ENCODE measurements at places on chromosomes 7 and 10.
A peak's percentile ranks its signal among the peaks of the same experiment; 100 is the strongest.

DNA sequence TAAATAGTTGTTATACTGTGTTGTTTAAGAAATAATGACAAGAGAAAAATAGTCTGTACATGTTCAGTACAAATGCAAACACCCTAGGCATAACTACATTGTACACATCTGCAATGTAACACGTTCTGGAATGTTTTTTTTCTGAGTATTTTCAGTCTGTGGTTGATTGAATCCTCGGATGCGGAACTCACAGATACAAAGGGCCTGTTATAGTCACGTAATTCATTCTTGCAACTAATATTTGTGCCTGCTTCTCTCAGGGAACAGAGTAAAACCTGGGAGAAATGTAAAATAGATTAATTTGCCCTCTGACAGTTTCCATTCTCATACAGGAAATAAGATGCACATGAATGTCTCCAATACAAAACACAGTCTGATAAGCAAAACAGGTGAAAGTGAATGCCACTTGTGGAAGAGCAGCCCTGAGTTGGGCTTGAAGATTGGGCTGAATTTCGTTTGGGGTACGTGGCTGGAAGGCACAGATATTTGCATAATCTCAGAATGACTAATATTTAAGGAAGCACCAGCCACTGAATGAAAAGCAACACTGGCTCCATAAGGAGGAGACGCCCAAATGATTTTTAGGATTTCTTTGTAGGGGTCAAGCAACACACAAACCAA, 19.1 kb downstream of the DENND2A start:
- DNase-seq, result no peak

DNA sequence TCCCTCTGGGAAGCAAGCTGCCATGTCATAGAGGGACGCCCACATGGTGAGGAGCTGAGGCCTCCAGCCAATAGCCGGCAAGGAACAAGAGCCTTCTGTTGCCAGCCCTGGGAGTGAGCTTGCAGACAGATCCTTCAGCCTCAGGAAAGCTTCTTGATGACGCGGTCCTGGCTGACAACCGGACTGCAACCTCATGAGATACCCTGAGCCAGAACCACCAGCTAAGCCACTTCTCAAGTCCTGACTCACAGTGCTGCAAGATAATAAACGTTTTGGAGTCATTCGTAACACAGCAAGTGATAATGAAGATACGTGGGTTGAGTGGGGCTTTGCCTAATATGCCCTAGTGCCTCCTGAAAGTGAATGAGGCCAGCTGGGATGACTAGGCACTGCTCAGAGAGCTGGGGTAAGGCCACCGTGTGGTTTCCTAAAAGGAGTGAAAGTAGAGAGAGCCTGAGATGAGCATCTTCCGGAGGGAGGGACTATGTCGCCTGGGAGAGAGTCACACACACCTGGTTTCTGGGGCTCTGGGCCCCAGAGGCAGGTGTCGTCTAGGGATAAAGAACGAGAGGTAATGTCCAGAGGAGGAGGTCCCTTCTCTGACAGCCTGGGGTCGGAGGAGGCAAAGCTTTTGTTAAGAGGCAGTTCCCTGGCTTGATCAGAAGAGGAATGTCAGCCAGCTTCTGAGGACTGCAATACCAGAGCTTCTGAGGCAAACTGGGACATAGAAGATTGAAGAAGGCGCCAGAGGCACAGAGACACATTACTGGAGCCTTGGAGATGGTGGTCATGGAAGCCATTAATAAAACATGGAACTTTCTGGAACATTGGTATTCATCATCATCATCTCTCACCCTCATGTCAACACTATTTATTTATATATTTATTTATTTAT, 53.6 kb downstream of the PYROXD2 start:
- DNase-seq, result no peak

DNA sequence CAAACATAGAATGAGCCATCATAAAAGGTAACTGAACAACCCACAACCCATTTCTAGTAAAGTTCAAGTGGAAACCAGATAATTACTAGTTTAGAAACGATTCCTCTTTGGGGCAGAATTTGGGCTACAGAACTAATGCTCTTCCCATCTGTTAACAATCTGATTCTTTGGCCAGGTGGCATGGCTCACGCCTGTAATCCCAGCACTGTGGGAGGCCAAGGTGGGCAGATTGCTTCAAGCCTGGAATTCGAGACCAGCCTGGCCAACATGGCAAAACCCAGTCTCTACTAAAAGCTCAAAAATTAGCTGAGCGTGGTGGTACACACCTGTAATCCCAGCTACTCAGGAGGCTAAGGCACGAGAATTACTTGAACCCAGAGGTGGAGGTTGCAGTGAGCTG, 18.5 kb downstream of the CYP51A1 start:
- no peak for DNase-seq

DNA sequence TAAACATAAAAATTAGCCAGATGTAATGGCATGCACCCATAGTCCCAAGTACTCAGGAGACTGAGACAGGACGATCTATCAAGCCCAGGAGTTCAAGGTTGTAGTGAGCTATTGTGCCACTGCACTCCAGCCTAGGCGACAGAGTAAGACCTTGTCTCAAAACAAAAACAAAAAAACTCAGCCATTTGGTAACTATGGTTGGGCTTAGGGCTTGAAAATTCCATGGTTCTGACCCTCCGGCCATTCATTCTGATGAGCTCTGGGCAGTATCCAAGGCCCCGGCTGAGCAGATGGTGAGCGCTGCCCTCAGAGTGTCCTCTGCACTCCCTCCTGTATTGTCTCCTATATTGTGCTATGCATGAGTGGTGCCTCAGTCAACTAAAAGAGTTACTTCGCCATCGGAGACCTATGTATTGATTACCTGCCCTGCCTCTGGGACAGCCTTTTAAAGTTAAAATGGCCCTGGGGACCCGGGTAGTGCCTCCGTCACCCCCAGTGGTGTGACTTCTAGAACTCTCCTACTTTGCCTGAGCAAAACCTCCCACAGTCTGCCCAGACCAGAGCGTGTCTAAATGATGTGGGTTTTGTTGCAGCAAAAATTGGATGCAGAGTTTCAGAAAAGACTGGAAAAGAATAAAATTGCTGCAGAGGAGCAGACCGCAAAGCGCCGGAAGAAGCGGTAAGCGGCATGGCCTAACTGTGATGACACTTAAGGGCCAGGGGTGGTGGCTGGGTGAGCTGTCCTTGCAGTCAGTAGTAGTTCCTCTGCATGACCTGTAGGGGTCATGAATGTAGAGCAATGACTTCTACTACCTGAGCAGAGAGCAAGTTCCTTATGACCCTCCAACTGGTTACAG, 8.1 kb downstream of the PRKRIP1 start:
- DNase-seq, result peak; percentile 46

- no peak for DNase-seq
These were observed 202.4 kb downstream of the SH2D4B start for GRCh38 chr10:80739963-80740715.

DNA sequence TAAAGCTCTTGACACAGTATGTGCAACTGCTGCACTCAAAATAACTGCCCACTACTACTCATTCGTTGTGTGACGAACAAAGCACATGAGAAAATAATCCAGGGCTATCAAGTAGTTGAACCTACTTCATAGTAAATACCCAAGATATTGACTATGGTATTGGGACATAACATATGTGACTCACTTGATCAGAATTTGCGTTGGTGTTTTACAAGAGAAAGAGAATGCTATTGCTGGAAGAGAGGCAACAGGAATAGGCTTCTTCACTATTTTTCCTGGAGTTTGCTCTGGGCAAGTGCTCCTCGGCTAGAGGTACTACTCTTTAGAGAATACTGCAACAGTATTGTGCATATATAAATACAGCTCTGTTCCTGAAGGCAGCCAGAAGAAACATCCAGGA, 2.5 kb downstream of the DGKB start:
- no peak for DNase-seq

DNA sequence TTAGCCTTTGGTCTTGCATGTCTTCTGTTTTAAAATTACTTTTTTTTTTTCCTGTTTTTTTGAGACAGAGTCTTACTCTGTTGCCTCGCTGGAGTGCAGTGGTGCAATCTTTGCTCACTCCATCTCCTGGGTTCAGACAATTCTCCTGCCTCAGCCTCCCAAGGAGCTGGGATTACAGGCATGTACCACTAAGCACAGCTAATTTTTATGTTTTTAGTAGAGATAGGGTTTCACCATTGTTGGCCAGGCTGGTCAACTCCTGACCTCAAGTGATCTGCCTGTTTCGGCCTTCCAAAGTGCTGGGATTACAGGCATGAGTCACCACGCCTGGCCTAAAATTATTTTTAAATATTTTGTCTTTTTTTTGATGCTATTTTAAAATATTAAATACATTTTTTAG, 38.5 kb downstream of the MLLT10 start:
- no peak for DNase-seq

DNA sequence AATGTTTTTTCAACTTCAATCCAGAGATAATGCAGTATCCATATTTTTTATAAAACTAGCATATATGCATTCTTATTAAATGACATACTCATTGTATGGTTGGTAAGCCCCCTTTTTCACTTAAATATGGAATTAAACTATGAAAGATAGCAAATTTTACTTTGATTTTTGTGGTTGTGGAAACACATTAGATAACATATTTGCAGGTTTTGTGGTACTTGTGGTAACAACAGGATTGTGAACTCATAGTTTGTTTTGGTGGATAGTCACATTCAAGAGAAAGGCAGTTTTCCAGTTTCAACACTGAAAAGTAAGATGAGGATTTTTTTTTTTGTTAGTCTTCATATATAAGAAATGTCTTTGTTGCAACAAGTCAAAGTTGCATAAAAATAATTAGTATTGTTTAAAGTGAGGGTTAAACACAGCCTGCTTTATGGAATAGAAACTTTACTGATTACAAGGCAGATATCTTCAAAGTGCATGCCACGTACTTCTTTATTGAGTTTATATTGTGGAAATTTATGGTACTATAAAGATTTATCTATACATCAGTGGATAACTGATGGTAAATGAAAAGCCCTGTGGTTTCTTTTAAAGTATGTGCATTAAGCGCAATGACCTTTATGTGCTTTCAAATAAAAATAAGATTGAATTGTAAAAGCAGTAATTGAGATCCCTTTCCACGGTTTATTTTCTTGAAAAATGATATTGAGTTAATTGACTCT, 39.7 kb upstream of the SEMA3D start:
- no peak for DNase-seq

DNA sequence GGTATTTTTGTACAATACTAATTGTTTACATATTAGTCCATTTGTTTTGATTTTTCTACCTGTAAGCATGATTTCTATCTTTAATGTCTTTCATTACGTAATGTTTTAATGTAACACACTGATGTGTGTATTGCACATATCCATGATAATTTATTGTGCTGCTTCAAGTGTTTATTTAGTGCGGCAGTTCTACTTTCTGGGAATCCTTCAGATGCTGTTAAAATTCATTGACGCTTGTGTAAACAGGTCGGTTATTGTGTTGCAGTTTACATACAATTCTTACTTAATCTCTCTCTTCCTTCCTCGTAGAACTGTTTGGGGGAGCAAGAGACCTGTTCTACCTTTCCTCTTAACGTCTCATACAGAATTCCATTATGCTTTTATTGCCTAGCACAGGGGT, 6.9 kb downstream of the TMEM60 start:
- DNase-seq, result no peak

- no peak for DNase-seq
These were observed 66.5 kb downstream of the JAZF1 start for GRCh38 chr7:28114056-28114455.

DNA sequence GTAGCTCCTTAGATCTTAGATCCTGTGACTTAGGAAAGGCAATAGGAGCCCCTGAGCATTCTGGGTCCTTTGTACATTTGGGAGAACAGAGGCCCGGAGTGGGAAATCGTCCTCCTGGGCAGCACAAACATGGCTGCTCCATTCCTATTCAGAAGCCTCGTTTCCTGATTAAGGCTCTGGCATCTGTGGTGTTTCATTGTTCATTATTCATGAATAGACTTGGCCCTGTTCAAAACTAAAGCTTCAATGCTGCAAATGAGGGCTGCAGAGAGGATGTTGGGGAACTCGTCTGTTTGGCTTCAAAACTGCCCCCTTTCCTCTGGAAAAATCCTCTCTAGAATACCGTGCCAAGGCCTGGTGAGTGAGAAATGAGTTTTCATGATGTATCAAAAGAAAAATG, 3.4 kb upstream of the HTRA1 start:
- no peak for DNase-seq

DNA sequence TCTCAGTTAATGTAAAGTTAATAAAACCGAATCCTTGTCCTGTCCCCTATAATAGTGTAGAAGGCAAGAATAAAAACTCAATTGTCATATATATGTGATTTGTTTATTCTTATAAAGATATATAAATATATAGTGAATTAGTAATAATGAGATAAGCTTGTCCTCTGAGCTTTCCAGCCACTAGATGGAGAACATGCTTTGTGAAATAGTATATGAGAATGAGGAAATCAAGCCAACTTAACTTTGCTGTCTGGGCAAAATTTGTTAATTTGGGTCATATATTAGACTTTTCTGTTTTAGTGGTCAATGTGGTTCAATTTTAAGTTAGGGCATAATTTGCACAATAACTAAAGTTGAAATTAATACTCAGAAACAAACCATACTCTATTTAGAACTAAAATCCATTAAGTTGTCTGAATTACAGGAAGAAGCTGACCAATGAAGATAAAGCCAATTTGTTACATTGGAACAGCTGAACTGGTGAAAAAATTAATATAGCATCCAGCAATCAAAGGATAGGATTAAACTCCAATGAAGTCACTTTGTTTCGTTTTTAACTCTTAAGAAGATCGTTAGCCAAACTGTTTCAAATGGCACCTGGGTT, 595.0 kb downstream of the ARL4A start:
- no peak for DNase-seq

DNA sequence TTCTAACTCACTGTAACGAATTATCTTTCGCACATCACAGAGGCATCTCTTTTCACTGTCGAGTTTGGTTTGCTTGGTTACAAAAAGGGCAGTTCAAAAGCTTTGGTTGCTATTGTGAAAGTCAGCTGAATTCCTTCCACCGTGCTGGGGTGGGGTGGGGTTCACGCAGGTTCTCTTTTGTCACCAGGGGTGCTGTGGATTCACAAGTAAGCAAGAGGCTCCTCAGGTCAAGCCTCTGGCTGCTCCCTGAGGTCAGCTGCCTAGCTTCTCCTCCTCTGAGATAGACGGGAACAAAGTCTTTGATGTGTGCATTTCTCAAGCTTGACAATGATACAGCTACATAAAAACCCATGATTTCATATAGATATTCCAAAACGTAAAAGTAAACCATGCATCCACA, 47.7 kb downstream of the EGFR start:
- no peak for DNase-seq

DNA sequence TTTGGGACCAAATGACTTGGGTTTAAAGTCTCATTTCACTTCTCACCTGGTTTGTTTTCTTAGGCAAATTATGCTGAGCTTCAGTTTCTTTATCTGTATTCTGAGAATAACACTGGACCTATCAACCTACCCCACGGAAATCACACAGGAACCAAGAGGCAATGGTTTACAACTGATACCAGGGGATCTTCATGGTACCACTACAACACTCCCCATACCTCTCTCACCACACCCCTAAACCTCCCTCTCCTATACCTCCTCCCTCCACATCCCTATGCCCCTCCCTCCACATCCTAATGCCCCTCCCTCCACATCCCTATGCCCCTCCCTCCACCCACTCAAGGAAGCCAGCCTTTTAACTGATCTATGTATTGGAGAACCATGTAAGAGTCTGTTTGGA, 9.9 kb downstream of the FAM204A start:
- no peak for DNase-seq

Data from activated CD4-positive, alpha-beta T cell treated with anti-CD3 and anti-CD28 coated beads, Interleukin-2, amount 50 U/mL, for 24 hours (primary cell).